Lower lobe of right lung (tissue), 2 donors: ENCODE measurements at places on chromosomes 2 and 18. TPM values are rescaled to one million over a fixed set of nuclear protein-coding genes. Genes with fewer than 3 reads are reported as not detected.
A peak's percentile ranks its signal among the peaks of the same experiment; 100 is the strongest.

IL18R1 gene
- 27.5 TPM for total RNA-seq

IKZF2 gene
- 16.5 TPM for total RNA-seq

DCDC2C gene
- total RNA-seq = not detected

SERPINB2 gene
- not detected for total RNA-seq

CYTIP gene
- 40.5 TPM for total RNA-seq

SLC20A1 gene
- 43.5 TPM for total RNA-seq

CDH19 gene
- total RNA-seq = 1.2 TPM

AMER3 gene
- not detected for total RNA-seq

SNORC gene
- 0.53 TPM for total RNA-seq

PTMA gene
- 729 TPM for total RNA-seq

KRTCAP3 gene
- total RNA-seq = 18.8 TPM

NT5C1B gene
- not detected for total RNA-seq

FAP gene
- total RNA-seq = 3.4 TPM

SGPP2 gene
- total RNA-seq = 23.9 TPM

DNA sequence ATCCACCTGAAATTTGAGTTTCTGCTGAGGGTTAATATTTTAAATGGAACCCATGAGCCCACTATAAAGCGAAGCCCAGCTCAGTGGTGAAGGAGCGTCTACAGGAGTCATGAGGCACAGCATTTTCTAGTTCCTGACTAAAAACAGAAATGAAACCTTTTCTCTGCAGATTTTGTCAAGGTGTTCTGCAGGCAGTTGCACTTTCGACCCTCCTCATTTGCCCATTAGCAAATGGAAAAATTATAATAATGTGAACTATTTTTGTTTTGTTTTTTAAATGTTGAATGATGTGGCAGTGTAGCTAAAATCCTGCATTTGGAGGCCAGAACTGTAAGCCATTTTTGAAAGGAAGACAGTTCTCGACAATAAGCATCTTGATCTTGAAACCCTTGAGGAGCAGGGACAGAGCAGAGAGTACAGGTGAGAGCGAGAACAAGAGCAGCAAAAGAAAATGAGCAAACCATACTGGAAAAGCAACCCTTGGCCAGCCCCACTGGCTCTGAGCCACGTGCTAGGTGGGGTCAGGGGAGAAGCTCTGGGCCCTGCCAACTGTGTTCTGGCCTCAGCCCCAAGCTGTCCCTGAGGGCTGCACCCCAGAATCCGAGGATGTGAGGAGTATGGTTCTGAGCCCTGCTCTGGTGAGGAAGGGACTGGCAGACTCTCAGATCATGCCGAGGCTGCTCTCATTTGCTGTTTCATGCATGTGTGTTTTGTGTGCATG is 26.4 kb upstream of the COPS8 start:
- no peak for DNase-seq

DNA sequence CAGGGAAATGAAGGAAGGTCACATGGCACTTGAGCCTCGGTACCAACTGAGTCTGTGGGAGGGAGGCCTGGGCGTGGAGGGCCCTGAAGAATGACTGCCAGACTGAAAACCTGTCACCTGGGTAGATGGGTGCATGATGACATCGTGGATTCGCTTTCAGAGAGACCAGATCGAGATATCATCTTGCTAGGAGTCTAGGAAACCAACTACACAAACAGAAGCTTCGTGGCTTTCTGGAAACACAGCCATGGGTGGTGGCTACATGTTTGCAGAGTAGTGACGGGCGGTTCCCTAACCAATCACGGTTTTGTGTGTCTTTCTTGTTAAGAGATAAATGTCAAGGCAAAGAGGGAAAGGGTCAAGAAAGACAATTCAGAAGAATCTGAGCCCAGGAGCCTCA is 155.0 kb downstream of the EIPR1 start:
- no peak for DNase-seq

GRCh38 chr2:113198048-113198789 is 24.4 kb downstream of the PSD4 start:
- no peak for DNase-seq

GRCh38 chr2:111216811-111217652 is 96.3 kb downstream of the BCL2L11 start:
- no peak for DNase-seq

DNA sequence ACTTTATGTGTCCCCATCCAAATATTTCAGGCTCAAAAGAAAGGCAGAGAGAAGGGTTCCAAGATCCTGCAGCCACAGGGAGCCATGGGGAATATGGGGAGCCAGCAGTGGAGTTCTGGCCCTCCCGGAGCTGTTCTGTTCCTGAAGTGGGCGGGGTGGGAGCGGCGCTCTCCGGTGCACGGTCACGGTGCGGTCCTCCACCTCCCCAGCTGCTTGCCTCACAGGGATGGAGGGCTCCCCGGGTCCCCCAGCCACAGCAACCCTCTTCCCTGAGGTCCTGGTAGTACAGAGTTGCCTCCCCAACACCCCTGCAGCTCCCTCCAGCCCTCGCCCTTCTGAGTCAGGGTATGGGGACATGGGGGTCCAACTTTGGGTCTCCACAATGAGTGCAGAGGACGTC is 26.2 kb upstream of the SNED1 start:
- peak; percentile 41 for DNase-seq

DNA sequence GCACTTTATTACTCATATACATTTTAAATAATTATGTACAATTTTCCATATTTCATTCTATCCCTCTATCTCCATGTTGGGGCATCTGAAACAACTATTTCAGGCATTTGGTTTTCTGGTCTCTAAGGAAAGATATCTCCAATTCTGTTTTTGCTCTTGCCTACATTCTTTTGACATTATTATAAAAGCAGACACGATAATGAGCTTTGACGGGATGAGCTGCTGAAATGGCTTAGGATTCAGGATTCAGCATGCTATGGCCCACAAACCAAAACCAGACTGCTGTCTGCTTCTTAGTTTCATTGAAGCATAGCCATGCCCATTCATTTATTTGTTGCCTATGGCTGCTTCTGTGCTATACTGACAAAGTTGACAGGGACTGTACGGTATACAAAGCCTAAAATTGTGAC is 42.7 kb upstream of the GLS start:
- no peak for DNase-seq

DNA sequence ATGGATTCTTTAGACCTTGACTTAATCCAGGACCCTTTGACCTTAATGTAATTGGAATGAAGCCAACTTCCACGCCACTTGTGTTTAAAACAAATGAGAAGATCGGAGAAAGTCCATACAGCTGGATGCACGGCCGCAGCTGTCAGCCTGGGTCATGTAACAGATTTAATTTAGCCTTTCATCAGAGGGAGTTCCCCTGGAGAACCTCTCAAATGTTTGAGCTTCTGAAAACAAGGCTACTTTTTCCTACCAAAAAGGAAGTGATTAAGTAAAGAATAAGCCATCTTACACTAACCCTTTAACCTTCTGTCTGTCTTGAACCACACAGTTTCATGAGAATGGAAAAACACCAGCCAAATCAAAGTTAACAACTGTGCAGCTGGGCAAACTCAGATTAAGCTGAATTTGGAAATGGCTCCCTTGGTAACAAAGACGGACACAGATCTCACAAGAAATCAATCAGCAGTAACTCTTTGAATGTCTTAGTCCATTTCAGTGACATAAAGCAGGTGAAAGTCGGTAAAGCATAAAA is 103.6 kb downstream of the DOCK10 start:
- no peak for DNase-seq

DNA sequence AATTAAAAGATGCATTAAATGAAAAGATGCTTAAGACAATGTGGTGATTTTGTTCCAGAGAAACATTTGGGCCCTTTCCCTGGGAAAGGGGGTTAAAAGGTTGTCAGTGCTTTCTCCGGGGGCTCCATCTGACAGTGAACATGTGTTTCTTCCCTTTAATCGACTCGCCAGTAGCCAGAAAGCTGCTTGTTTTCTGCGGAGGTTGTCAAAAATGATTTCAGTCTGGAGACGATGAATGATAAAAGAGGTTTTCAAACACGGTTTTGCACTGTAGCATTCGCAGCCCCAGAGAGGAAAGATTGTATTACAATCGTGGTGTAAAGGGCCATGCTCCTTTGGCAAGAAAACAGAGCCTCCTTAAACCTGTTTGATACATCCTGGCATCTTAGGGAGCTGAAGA is 111.5 kb upstream of the MEIS1 start:
- DNase-seq = no peak

- DNase-seq = no peak
Measured at GRCh38 chr2:111208639-111209038, 87.9 kb downstream of the BCL2L11 start.

GRCh38 chr2:33058716-33059470 is 112.1 kb downstream of the LTBP1 start:
- DNase-seq = no peak

GRCh38 chr18:7605705-7606104 is 38.6 kb downstream of the PTPRM start:
- DNase-seq = no peak

- no peak for DNase-seq
Measured at GRCh38 chr2:128195435-128195984, 104.5 kb downstream of the UGGT1 start.

DNA sequence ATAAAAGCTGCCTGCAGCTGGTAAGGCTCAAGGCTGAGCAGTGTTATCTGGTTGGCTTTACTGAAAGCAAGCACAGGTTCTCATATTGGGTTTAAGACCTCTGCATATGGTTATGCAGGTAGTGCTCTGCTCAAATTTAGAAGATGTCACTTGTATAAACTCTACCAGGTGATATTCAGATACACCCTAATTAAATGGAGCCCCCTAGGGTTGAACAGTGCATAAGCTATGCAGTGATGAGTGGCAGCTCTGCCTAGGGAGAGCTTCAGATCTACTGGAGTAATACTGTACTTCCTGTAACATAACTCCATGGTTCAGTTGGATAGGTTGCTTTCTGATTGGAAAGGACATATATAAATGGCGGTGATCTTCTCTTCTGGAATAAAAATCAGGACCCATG is 222.7 kb downstream of the CYRIA start:
- no peak for DNase-seq

- no peak for DNase-seq
Measured at GRCh38 chr2:223528036-223528435, 74.1 kb downstream of the SCG2 start.

DNA sequence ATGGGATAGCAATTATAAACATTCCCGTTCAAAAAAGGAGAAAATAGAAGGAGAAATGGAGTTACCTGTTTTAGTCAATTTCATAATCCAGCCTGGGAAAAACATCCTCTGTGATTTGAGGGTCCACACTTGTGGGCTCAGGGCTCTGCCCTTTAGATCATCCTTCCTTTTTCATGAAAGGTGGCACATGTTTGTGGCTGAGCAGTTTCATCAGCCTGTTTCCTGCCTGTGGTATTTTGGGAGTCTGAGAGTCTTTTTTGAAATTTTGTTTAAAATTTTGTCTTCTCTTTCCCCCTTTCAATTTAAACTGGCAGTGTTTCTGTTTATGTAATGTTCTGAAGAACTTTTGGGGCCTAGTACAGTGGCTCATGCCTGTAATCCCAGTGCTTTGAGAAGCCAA is 84.0 kb downstream of the KIAA1328 start:
- no peak for DNase-seq

DNA sequence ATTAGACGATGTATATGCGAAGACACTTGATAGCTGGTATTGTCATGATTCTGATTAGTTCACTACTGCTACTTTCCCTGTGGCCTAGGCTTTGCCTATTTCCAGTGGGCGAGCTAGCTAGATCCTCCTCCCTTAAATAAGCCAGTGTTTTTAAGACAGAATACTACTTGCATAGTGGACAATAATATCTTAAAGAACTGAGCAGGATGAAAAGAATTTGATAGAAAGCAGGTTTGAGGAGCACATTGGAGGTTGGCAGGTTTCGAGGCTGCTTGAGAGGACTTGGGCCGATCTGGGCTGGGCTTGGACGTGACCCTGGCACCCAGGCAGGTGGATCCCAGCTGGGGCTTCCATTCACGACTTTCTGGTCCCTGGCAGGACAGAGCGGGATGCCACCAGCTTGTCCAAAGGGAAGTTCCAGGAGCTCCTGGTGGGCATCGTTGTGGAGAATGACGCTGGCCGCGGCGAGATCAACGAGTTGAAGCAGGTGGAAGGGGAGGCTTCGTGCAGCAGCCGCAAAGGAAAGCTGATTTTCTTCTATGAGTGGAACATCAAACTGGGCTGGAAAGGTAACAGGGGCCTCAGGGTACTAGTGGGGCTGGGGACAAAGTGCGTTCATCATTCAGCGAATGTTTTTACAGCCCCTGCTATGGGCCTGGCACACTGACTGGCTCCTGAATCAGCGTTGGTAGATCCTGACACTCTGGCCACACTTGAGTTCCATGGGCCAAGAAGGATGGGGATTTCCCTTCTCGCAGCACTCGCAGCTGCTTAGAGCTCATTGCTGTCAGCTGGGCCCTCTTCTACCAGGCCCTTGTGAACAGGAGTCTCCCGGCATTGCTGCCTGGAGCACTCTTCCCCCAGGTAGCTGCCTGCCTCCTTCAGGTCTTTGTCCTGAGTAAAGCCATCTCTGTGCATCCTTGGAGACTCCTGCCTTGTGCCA is 16.9 kb downstream of the C2orf74 start:
- peak; percentile 56 for DNase-seq

DNA sequence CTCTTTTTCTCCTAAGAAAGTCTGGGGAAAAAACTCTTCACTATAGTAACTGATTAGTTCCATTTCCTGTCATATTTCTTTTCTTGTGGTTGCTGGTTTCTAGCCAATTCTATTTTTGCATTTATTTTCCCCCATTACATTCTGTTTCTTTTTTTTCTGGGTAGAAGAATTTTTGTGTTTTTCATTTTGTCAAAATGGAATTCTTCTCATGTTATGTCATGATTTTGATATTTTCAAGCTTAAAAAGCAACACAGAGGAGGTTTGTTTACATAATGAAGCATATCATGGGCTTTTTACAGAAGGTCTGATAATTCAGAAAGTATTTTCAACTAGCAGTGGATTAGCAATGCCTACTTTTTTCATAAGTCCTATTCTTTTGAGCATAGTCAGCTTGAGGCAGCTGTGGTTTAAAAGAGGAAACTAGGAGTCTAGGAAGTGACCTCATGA is 102.0 kb downstream of the MAP2 start:
- no peak for DNase-seq

DNA sequence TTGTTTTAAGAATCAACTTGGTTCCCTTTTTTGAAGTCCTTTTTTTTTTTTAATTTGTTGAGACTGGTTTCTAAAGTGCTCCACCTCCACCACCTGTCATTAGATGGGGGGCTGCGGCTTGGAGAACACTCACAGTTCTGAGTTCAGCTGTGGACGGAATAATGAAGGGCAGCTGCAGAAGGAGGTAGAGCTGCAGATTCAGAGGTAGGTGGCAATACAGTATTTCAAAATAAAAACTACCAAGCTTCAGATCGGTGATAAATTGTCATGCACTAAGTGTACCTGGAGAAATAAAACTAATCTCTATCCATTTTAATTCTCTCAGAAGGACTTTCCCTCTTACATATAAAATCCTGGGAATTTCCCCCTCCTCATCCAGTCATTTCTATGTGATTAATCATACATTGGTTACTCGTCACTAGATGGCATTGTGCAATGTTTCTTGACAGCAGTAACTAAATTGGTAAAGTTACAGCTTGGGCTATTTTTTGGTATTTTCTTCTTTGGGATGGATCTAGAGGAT is 81.1 kb upstream of the SLC39A10 start:
- DNase-seq = no peak

DNA sequence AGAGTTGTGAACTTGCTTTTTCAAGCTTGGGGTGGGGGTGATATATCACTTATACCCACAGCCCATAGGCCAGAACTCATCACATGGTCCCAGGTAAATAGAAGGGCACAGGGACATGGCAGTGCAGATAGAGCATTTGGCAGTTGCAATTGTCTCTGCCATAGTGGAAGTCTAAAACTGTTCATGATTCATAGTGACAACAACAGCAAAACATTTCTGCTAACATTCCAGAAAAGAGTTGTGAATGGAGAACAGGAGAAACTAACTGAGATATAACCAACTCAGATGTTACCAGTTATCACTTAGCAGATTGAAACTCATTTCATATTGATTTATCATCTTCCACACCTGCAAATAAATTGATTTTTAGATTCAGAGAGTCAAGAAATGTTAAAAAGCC is 278.6 kb upstream of the KYNU start:
- DNase-seq = no peak
